ENCODE measurements at places on chromosomes 16 and 17.

DNA sequence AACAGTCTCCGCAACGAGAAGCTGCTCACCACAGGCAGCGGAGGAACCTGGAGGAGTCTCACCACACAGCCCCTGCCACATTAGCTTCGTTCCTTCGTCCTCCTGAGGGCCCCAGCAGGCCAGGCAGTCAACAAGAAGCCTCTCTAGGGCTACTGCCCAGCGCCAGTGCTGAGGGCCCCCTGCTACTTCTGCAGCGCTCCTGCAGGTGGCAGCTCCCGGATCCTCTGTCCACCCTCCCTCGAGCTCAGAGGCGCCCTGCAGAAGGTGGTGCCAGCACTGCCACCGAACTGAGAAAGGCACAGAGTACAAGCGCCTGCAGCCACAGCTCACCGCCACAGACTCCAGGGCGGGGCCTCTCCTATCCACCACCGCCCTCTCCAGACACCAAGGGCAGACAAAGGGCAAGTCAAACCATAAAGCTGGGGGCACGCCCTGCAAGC, 27.3 kb downstream of the KDM8 start:
- DNase-seq: no peak

GRCh38 chr16:80664226-80664625, 123.4 kb downstream of the DYNLRB2 start:
- DNase-seq: no peak

DNA sequence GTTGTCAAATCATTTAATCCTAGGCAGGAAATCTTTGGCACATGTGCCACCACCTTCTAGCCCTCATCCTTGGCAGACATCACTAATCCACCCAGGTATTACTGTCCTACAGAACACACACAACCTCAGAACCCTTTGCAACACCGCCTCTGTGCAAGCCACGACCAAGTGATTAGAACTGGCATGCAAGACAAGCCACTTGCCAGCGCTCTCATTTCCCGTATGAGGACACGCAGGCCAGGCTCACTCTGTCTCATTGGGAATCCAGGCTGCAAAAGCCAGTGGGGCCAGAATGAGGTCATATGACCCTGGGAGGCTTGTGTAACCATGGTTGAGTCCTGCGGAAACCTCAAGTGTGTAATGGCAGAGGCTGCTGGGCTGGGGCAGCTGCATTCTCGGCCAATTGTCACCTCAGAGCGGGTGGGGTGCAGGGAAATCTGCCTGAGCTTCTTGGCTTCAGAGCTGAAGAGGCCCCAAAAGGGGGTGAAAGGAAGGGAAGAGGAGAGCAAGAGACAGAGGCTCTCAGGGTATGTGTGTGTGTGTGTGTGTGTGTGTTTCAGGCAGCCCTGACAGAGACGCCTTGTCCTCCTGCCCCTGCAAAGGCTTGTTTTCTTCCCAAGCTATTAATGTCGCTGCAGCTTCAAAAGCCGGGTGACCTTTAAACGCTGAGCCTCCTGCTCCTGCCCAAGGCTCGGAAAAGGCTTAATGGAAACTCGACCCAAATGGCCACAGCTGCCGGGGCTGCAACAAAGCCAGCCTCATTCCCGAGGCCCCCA, 43.2 kb upstream of the MRPS23 start:
- peak; percentile 61 for DNase-seq

DNA sequence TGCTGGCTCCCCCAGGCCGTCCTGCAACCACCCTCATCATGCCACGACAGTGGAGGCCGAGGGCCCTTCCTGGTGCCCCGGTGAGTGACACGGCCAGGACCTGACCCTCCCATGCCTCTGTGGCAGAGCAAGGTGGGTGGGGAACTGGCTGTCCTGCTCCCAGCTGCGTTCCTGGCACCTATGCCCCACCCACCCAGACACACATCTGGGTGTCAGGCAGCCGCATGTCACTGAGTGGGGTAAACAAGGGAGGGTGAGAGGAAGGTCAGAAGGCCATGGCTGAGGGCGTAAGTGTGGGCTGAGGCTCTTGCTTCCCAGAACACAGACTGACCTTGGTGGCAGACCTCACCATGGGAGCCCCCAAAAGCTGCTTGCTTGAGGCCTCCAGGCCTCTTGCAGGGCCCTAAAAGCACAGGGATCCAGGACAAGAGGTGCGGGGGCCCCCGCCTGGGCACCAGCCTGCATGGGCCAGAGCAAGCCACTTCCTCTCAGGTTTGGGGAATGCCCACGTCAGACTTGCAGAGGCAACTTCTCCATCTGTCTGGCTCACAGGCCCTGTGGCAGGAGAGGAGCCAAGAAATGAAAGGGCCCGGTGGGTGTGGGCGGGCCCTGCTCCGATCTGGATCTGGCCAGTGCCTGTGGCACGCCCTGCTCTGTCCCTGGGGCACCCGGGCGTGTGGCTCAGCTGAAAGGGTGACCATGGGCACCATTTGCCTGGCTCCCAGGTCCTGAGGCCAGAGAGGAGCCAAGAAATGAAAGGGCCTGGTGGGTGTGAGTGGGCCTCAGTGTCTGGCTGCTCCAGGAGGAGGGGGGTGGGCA, 3.9 kb upstream of the CCDC57 start:
- DNase-seq: no peak

DNA sequence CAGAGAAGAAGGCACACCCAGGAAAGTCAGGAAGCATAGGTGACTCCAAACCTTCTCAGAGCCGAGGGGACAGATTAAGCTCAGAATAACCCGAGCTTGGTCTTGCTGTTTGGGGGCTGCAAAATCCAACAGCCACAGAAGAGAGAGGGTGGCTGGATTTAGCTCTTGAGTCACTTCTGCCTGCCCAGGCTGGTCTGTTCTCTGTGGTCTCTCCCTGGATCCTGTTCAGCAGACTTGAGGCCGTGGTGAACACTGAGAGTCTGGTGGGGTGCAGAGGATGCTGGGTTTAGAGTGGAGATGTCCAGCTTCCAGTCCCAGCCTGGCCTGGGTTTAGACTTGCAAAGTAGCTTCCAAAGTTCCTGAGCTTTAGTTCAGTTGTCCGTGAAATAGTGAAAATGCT, 8.8 kb downstream of the SLC26A11 start:
- DNase-seq: no peak

- no peak for DNase-seq
These were observed 469.3 kb downstream of the TOX3 start for GRCh38 chr16:52077607-52078006.

DNA sequence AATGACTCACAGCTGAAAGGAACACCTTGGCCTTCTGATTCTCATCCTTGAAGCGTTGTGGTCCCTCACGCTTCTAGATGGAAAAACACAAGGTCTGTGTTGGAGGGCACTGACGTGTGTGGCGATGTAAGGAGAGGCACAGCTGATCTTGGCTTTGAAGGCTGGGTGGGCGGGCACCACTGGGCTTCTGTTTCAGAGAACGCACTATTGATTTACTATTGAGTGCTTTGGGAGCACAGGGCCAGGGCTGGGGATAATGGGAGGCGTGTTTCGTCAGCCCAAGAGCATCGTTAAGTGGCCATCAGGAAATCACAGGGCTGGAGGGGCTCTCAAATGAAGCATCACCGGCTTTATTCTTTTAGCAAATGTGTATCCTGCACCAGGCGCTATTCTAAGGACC, 70.7 kb downstream of the CMIP start:
- DNase-seq: no peak

DNA sequence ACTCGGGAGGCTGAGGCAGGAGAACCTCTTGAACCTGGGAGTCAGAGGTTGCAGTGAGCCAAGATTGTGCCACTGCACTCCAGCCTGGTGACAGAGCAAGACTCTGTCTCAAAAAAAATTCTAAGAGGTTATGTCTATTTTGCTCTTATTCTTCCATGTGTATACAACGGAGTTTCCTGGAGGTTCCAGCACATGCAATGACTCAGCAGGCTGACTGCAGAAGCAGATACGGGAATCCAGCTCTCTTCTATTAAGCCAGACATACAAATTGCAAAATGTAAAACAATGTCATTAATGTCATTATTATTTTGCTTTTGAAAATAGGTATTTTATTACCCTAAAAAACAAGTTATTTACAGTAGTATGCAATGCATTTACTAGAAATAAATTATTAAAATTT, 18.4 kb downstream of the MIEF2 start:
- no peak for DNase-seq

DNA sequence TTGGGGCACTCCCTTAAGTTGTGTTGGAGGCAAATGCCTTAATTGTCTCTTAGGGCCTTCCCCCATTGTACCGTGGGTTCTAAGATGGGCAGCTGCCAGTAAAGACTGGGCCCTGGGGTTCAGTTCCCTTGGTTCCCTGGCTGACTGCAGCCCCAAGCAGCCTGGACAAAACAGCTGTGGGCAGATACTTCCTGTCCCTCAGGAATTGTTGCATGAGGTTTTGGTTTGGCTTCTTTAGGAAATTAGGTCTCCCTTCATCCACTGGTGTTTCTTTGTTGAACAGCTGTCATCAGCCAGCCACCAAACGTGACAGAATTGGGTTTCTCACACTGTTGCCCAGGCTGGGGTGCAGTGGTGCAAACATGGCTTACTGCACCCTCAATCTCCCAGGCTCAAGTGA, 42.0 kb upstream of the ETV4 start:
- no peak for DNase-seq

DNA sequence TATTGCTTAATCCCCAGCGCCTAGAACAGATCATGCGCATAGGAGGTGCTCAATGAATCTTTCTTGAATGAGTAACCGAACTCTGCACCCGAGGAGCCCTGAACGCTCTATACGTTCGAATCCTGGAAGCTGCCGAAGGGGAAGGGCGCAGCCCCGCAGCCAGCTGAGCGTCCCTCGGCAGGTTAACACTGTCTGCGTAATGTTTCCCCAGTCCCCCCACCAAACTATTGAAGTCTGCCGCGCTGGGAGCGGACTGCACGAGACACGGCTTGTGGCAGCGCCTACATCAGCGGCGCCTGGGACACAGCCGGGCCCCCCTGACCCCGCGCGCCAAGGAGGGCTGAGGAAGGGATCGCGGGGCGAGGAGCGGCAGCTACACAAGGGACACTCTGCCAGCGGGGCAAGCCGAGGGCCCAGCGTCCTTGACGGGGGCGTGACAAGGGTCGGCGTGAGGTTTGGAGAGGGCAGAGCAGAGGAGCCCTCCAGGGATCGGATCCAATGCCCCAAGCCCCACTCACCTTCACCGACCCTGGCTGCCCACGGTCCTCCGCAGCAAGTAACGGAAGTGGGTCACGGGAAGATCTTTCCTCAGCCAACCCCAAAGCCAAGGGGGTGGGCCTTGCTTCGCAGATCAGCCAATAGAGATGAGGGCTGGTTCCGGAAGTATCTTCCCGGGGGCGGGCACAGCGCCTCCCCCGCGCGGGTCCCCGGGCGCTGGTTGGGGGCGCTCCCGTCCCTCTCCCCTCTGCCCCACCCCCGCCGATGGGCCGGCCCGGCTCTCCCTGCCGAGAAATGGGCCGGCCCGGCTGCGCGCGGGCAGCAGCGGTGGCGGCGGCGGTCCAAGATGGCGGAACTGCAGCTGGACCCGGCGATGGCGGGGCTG, at the start of the genes ATP5PD and KCTD2:
TSS of gene ATP5PD (minus strand) at position 563 of the 883 bp plus-strand sequence. CDS start 4,319 bp downstream, outside the sequence.
TSS of gene KCTD2 (plus strand) at position 819 of the 883 bp plus-strand sequence. CDS start at position 845, 26 bp downstream.
- peak; percentile 97 for DNase-seq

- DNase-seq: no peak
These were observed 466.3 kb downstream of the SOX9 start for GRCh38 chr17:72587156-72587555.

DNA sequence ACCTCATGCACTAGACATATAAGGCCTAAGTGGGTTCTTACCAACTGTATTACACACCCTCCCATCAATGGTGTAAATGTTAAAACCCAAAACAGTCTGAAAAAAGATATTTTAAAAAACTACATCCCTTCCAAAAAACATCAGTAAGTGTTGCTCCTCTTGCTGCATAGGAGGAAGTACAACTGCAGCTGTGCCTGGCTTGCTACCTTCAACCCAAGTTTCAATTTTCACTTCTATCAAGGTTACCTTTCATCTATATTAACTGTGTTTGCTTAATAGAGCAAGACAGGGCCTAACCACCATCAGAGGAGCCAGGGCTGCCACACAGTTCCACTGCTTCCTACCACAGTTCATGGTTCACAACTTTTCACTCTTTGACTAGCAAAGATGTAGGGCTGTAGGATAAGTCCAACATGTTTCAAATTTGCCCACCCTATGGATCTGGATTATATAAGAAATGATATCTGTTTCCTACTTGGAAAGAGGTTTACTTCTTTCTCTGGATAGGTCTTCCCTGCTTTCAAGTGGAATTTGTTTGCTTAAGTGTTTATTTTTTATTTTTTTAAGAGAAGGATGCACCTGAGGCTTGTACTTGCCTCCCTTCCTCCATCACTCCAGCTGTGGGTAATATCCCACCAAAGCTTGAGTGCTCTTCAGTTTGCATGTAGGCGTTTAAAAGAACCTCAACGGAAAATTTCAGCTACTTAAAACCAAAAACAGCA, 56.7 kb downstream of the GRB7 start:
- DNase-seq: no peak

DNA sequence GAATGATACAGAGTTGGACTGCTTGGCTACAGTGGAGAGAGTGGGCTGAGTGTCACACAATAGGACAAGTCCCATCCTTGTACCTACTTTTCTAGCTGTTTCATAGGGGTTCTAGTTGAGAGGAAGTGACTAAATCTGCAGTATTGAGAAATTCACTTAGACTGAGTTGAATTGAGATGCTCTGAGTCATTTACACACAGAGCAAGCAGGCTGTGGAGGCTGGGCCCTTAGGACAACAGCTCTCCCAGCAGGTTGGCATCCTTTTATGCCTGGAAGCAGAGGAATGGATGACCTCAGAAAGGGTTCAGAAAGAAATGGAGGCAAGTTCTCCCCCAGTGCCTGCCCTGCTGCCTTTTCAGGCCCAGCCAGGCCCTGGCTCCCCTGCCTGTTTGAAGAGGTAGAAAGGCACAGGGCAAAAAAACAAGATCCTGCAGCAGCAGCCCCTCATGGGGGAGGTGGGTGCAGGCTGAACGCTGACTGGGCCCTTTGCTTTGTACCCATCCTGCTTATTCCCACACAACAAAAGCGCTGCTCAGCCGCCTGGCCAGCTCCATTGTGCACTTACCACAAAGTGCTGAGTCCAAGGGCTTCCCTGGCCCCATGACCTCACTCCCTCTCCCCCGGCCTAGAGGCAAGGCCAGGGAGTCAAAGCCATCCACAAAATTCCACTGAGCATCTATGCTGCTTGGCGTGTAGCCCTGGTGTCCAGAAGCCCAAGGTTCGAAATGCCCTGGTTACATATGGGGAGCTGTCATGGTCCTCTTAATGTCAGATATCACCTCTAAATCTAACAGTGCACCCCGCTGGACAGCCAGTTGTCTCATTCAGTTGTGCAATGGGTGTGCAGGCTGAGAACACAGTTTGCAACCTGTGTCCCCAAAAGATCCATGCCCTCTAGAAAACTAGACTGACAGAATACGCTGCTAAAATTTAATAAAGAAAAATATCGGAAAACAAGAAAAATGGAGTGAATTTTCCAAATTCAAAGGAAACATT, 5.4 kb upstream of the CRYBA1 start:
- DNase-seq: no peak

DNA sequence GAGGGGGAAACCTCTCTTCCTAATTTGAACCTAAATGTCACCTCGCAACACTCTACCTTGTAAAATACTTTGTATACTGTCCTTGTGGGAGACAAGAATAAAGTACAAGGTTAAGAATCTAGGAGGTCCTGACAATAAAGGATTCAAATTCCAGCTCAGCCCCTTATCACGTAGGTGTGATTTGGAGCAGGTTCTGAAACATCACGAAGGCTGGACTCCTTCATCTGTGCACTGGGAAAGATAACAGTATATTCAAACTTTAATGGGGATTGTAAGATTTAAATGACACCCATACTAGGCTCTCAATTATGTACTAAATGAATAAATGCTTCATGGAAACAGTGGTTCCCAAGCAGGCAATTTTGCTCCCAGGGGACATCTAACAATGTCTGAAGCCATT, 2.1 kb downstream of the TXNDC11 start:
- DNase-seq: no peak
